ENCODE measurements at places on chromosomes 7 and 10. TPM values are rescaled to one million over a fixed set of nuclear protein-coding genes. Genes with fewer than 3 reads are reported as not detected.

SLC26A5 gene
- not detected for total RNA-seq

RBM17 gene
- total RNA-seq, result 195 TPM

CPA1 gene
- total RNA-seq, result not detected

NANOS1 gene
- 1.8 TPM for total RNA-seq

TDRD1 gene
- 0.24 TPM for total RNA-seq

WDFY4 gene
- 2.0 TPM for total RNA-seq

CCM2 gene
- 59.2 TPM for total RNA-seq

NEUROD6 gene
- total RNA-seq, result not detected

SPDYE5 gene
- not detected for total RNA-seq

OR2A7 gene
- not detected for total RNA-seq

MASTL gene
- 23.6 TPM for total RNA-seq

YAE1 gene
- total RNA-seq, result 9.0 TPM

AKR1B15 gene
- total RNA-seq, result not detected

DENND2A gene
- total RNA-seq, result not detected

GSAP gene
- total RNA-seq, result 15.9 TPM

KEL gene
- not detected for total RNA-seq

FOXP2 gene
- total RNA-seq, result not detected

VWA2 gene
- total RNA-seq, result not detected

ZEB1 gene
- 42.8 TPM for total RNA-seq

ITGB1 gene
- total RNA-seq, result 101 TPM

WDR86 gene
- not detected for total RNA-seq

NKX1-2 gene
- total RNA-seq, result not detected

LRRN3 gene
- 4.6 TPM for total RNA-seq

BICC1 gene
- total RNA-seq, result 0.26 TPM

GBX1 gene
- total RNA-seq, result not detected

SEMA3C gene
- total RNA-seq, result 1.1 TPM

PTPRZ1 gene
- total RNA-seq, result not detected

CYP51A1 gene
- total RNA-seq, result 62.5 TPM

AKR1C1 gene
- 0.28 TPM for total RNA-seq

HKDC1 gene
- total RNA-seq, result not detected

RHOBTB1 gene
- total RNA-seq, result not detected

VIPR2 gene
- 0.45 TPM for total RNA-seq

ING3 gene
- 32.2 TPM for total RNA-seq

C10orf143 gene
- total RNA-seq, result 2.4 TPM

TEX36 gene
- total RNA-seq, result not detected

CCL24 gene
- 1.1 TPM for total RNA-seq

CLDN3 gene
- not detected for total RNA-seq

ASZ1 gene
- total RNA-seq, result not detected

PRF1 gene
- total RNA-seq, result 1,157 TPM

LRRD1 gene
- total RNA-seq, result not detected

PAXIP1 gene
- total RNA-seq, result 33.4 TPM

ZC3HAV1L gene
- total RNA-seq, result 8.7 TPM

GPER1 gene
- total RNA-seq, result not detected

PKD2L1 gene
- total RNA-seq, result not detected

C7orf57 gene
- total RNA-seq, result 0.57 TPM
